KBM-7 (cell line): ENCODE measurements at places on chromosomes 7 and 10.

- no peak for DNase-seq
Measured at GRCh38 chr10:128990986-128991385, 476.1 kb upstream of the MGMT start.

GRCh38 chr10:120891365-120891764, 40.2 kb downstream of the WDR11 start:
- no peak for DNase-seq

GRCh38 chr7:120583899-120584586, 273.9 kb downstream of the TSPAN12 start:
- no peak for DNase-seq

- no peak for DNase-seq
Measured at GRCh38 chr10:117391436-117392205, 16.4 kb upstream of the PDZD8 start.

DNA sequence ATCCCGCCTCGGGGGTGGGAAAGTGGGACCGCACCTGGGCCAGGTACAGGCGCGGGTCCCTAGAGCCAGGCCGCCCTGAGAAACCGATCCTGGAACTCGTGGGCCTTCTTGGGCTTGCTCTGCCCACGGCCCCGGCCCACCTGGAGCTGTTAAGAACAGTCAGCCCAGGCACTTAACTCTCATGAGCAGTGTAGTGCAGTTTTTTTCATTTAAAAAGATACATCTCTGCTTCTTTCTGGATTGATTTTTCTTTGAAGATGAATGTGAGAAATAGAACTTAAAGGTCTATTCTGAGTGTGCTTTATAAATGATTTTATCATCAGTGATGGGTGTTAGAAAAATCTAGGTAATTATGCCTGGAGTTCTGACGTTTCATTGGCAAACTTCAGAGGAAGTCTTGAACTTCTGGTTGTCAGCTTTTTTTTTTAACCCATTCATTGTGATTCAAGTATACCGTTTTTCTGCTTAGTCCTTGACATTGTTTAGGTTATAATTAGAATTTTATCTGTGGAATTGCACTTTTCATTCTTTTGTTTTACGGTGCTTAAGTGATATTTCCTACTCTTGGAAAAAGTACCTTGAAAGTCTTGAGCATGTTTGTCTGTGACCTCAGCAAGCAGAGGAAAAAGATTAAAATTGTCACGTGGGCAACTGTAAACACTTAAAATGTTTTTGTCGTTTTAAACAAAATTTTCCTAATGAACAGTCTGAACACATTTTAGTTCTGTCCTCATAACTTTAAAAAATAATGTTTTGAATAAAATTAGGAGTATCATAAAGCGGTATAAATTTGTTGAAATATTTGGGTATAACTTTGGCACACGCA, 906 bp downstream of the CDK1 start:
- peak; percentile 60 for DNase-seq

- peak; percentile 4 for DNase-seq
Measured at GRCh38 chr7:99837649-99838361, 10.0 kb downstream of the CYP3A43 start.

DNA sequence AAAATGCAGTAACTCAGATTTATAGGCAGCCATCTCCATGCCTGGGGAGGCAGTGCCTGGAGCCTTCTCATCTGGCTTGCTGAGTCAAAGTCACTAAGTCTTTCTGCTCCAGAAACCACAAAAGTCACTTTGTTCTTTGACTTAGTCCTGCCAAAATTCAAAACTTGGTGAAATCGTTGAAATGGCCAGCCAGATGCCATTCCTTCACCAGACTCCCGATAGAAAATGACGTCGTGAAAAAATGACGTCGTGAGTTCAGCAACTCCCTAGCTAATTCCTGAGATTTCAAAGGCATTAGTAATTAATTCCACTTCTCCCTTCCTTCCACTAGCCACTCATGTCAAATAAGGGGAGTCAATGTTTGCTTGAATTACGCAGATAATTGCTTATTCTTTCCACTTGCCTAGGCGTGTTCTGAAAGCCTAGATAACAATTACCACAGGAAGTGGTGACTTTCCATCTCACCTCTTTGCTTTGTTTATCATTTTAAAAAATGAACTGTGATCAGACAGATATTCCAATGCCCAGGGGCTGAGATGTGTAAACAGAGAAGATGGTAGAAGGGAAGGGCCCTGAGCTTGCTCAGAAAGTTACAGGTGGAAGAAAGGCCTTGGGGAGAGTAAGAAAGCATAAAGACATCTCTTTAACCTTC, 48.5 kb upstream of the OSBPL3 start:
- DNase-seq = peak; percentile 63

- DNase-seq = no peak
Measured at GRCh38 chr7:158266817-158267741, 320.5 kb downstream of the PTPRN2 start.

GRCh38 chr7:46033592-46033991, 112.5 kb upstream of the IGFBP3 start:
- DNase-seq = no peak

DNA sequence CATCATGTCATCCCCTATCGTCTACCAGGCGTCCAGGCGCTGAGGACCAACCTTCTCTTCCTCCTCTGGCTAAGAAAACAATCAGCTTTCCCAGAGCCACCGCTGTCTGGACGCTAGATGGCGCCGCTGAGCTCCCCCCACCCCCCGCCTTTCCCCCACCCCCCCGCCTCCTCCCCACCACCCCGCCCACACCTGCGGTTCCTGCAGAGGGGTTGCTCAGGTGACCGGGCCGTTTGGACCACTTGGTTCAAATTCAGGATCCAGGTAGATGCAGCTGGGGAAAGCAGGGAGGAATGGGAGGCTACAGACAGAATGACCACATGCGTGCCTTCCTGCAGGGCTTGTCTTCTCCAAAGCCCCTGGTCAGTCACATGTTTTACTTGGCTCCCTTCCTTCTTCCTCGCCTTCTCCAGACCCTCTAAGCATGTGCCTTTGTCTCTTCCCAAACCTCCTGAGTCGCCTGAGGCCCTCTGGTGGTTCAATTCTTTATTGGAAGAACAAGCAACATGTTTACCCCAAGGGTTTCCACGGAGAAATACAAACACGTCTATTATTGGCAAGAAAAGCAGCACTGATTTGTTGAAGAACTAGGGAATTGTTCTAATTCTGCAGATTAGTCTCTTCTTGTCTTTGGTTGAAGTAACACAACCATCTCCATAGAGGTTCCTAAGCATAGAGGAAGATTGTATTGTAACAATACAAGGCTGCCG, 24.7 kb downstream of the AOC1 start:
- peak; percentile 83 for DNase-seq

- no peak for DNase-seq
Measured at GRCh38 chr7:90592033-90592432, 4.1 kb upstream of the CDK14 start.

- no peak for DNase-seq
Measured at GRCh38 chr10:93072225-93072712, 1.4 kb upstream of the CYP26A1 start.

- DNase-seq = peak; percentile 94
Measured at GRCh38 chr7:30445770-30446169, 32.8 kb downstream of the NOD1 start.

DNA sequence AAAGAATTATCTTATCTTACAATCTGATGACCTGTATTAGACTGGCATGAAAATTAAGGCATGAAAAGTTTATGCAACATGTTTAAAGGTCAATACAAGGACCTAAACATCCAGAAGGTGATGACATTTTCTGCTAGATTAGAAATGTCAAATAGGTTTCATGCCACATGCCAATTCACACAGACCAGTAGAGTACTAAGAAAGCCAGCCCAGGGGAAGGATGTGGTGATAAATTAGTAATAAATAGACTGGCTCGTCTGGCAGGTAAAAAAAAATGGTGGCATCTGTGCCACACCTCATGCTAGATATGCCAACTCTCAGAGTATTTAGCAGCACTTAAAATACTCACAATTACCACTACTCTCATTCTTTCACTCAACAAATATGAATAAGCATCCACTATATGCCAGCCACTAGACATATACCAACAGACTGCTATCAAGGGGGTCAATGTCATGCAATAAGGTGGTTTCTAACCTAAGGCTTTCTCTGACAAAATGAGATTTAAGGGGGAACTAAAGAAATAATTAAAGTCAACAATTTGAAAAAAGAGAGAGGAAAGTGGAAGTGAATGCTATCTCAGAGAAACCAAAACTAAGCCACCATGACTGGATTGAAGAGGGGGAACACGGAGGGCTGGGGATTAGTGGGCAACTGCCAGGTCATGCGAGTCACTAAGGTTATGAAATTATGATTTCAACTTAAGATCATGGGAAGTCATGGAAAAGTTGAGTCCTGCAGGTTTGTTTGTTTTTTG, 83.5 kb downstream of the SGMS1 start:
- DNase-seq = peak; percentile 49

DNA sequence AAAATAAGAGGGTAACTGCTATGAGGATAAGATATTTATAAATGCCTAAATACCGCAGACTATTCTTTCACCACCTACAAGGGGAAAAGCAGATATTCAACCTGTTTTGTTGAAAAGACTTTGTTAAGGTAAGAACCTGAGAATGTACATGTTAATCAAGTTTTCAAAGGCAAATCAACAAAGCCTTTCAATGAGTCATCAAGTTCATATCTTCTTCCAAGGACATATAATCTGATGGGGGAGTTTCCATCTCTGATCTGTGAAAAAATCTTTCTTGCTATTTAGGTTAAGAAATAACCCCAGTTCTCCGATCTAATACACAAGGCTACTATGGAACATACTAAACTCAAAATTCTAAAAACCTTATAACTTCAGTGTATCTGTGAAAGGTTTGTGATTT, 40.0 kb upstream of the ANLN start:
- no peak for DNase-seq

GRCh38 chr10:48762064-48763042, 77.7 kb downstream of the WDFY4 start:
- no peak for DNase-seq

DNA sequence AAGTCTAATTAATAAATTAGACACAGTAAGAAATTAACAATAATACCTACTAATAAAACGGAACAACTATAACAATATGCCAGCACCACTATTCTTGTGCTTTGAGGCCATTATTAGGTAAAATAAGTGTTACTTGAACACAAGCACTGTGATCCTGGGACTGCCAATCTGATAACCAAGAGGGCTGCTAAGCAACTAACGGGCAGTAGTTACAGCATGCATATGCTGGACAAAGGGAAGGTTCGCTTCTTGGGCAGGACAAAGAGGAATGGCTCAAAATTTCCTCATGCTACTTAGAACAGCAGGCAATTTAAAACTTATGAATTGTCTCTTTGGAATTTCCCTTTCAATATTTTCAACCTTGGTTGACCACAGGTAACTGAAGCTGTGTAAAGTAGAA, 718.6 kb downstream of the SORCS3 start:
- no peak for DNase-seq

DNA sequence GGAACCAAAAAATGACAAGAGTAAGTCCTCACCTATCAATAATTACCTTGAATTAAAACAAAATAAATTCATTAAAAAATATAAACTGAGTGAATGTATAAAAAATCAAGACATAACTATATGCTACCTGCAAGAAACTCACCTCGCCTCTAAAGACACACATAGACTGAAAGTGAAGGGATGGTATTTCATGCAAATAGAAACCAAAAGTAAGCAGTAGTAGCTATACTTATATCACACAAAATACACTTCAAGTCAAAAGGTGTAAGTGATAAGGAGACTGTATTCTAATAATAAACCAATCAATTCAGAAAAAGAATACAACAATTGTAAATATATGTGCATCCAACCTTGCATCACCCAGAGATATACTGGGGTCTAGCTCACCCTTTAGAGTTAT, 332.6 kb downstream of the SH2D4B start:
- no peak for DNase-seq

DNA sequence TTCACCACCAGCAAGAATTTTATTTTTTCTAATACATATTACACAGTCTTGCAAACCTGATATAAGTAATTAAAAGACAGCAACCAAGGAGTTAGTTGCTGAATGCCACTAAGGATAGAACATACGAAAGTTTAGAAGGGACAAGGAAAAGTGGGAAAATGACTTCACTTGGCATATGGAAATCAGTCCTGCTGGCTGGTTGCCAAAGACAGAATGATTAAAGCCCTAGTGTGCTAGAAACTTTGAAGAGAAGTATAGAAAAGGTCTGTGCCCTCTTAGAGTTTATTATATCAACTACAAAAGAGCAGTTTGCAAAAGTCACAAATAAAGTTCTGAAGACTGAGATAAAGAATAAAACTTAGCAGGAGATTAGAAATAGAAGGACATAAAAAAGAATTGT, 5.8 kb upstream of the YAE1 start:
- DNase-seq = no peak

- peak; percentile 11 for DNase-seq
Measured at GRCh38 chr7:19442016-19442785, 266.6 kb downstream of the POLR1F start.

DNA sequence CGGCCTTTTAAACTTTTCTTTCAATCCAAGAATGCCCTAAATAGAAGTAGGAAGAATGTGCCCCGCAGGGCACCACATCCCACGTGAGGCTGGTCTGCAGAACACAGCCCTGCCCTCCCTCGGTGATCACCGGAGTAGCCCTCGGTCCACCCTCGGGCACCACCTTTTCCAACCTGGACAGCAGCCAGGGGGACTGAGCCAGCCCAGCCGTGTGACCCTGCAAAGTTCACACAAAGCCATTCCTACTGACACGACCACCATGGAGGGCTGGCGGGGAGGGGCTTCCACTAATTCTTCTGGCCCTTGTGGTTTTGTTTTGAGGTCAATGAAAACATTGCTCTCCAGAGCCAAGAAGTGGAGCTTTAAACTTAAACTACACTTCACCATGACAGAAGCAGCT, 132.2 kb downstream of the TCERG1L start:
- DNase-seq = no peak

DNA sequence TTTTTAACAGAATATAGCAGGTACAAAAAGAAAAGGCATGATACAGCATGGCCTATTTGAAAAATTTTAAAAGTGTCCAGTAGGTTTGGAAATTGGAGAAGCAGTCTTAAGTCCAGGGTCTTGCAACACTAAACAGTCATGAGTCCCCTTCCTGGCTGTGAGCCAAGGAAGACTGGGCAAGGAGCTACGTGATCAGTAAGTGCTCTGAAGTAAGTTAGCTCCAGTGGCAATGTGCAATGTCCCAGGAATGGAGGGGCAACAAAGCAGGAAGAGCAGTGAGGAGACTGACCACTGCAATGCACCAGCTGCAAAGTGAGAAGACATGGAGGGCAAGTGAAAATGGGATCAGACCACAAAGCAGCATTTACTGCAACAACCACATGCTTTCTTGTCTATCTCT, 72.9 kb upstream of the GRID1 start:
- DNase-seq = peak; percentile 24

- no peak for DNase-seq
Measured at GRCh38 chr7:97731736-97732564, at the start of gene TAC1. TAC1 (plus strand) TSS chr7:97732086; CDS start chr7:97732613, 527 bp downstream.

DNA sequence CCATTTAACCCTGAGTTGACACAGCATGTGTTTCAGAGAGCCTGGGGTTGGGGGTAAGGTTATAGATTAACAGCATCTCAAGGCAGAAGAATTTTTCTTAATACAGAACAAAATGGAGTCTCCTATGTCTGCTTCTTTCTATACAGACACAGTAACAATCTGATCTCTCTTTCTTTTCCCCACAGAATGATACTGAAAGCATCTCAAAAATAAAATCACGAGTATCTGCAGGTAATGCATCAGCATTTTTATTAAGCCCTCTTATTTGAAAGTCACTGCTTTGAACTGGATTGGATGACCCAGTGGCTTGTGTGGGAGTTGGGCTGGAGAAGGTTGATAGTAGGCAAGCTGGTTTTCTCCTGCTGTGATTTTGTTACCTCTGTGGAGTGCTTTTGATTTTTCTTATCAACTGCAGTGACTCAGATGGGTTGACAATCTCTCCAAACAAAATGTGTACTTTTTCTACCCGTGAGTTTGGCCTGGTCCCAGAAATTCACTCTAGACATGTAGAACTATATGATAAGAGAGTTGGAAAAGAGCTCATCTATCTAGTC, 253.5 kb upstream of the PRKCQ start:
- DNase-seq = no peak

GRCh38 chr7:6486438-6487183, 38.9 kb upstream of the DAGLB start:
- DNase-seq = no peak
